Astrocyte of the spinal cord (primary cell): ENCODE measurements at places on chromosomes 1 and 21.

DNA sequence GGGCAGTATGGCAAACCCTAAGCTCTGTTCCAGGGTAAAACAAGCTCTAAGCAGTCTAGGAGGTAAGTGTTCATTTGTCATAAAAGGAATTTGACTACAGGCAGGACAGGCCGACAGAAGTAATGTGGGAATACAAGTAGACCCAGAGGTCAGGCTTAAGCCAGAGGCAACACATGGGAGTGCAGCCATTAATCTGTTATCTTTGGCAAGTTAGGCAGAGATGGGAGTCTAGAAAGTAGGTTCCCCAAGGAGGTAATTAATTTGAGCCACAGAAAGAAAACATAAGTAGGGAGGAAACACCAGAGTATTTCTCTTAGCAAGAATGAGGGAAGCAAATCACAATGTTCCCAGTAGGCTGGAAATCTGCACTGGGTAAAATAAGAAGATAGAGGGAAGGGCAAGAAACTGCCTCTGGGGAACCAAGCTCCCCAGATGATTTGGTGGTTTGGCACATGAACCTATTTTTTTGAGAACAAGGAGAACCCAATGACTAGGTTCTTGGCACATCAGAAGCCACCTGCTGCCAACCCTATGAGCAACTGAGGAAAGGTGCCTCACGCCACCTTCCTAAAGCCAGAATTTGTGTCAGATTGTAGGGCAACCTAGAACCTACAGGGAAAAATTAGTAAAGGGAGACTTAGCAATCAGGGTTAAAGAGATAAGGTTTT, 636.4 kb upstream of the PLXNA2 start:
- peak; percentile 45 for DNase-seq

- no peak for DNase-seq
These were observed 47.3 kb downstream of the LYPLAL1 start for GRCh38 chr1:219220945-219221344.

GRCh38 chr1:3359756-3360440, 94.6 kb upstream of the ARHGEF16 start:
- no peak for DNase-seq

DNA sequence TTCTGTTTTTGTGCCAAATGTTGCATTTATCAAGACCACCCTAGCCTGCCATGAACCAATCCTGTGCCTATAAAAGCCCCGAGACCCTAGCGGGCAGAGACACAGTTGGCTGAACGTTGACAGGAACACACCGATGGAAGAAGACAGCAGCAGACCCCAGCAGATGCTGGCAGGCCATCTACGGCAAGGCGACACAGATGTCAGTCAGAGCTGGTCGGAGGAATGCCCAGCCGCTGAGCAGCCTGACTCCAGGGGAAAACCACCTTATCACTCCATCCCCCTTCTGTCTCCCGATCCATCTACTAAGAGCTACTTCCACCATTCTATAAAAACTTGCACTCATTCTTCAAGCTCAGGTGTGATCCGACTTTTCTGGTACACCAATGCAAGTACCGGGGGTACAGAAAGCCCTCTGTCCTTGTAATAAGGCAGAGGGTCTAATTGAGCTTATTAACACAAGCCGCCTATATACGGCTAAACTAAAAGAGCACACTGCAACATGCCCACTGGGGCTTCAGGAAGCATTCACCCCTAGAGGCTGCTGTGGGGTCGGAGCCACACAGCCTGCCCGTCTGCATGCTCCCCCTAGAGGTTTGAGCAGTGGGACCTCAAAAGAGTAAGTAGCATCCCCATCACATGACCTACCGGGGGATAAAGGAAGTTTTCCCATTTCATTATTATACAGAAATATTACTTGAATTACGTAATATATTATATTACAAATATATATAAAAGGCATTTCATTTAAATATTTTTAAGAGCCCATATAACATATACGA, 1156.3 kb upstream of the B3GALT2 start:
- DNase-seq = no peak

GRCh38 chr1:111505641-111506119, 2.2 kb upstream of the ADORA3 start:
- DNase-seq = no peak

DNA sequence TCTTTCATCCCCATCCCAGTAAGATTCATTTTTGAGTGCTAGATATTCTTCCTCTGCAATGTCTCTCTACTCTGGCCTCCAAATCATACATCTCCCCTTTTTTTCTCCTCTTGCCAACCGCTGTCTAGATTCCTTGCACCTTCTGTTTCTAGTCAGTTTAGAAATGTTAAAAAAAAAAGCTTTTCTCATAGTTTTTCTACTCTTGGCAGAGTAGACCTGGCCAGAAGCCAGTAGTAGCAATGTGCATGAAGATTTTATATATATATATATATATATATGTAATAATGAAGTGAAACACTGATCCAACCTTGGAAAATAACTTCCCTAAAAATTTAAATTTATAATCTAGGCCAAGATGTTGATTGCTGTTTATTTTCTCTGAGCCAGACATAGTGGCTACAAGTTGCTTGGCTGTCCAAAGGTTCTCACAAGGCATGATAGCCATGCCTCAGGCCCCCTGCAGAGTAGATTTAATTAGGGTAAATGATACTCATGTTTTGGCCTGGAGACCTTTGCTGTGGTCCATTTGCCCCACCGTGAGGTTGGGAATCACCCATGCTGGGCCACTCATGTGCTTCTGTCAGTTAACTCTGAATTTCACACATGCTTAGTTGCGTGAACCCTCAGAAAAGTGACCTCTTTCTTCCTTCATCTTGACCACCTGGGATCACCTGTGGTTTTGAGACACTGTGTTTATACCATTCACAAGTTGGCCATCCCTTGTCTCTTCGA, 103.4 kb upstream of the KCNE2 start:
- no peak for DNase-seq

DNA sequence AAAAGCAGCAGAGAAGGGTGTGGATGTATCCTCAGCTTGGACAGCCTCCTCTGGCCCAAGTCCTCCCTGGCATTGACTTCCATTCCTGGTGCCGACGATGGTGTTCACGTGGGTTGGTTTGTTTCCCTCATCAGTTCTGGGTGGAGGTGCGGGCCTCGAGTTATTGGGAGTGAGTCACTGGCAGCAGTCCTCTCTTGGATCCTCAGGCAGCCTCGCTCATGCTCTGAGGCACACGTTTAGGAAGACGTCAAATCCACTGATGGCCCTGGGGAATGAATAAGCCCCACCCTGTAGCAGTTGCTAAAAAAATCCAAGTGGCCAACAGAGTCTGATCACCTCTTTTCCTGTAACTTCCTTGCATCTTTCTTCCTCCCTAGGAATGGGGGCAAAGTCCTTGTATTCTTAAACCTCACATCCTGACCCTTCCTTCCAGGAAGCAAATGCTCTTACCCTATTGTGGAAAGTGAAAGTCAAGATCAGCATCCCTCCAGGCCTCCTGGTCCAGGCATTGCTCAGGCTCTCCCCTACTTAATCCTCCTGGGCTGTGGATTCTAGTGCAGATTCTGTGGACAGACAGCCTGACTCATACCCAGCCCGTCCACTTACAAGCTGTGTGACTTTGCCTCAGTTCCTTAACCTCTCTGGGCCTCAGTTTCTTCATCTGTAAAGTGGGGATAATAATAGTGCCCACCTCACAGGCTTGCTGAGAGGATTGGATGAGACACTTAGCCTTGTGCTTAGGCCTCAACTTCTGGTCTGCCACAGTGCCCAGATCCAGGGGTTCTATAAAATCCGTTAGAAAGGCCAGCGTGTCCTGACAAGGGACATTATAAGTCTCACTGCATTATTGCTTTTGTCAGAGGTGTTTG, 111.1 kb downstream of the TLR5 start:
- DNase-seq = peak; percentile 10

GRCh38 chr1:88035578-88035977, 648.5 kb upstream of the PKN2 start:
- DNase-seq = no peak

GRCh38 chr1:172960454-172961208, 90.1 kb downstream of the TNFSF18 start:
- DNase-seq = peak; percentile 50

DNA sequence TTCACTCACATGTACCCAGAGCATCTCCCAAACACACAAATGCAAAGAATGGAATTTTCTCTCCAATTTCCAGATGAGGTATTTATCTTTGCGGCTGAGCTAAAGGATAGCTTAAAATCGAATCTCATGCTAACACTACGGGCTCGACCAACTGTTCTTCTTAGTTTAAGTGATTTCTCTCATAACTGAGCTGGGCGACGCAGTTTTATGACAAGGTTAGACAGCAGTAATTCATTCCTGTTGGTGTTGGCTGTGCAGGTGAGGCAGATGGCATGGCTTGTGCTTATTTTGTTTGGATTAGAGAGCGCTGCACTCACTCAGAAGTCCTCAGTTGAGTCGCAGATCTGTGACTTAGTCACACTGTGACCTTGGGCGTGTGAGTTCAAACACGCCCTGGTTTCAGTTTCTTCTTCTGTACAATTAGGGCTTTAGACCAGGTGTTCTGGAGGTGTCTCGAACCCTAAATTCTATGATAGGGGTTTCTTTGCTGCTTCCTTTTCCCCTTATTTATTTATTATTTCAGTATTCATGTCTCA, 41.5 kb upstream of the MRPS6 start:
- DNase-seq = no peak

GRCh38 chr1:188043536-188044245, 1214.9 kb downstream of the PLA2G4A start:
- DNase-seq = peak; percentile 6

- DNase-seq = peak; percentile 57
These were observed 4.9 kb upstream of the SHISA4 start for GRCh38 chr1:201883786-201884185.

DNA sequence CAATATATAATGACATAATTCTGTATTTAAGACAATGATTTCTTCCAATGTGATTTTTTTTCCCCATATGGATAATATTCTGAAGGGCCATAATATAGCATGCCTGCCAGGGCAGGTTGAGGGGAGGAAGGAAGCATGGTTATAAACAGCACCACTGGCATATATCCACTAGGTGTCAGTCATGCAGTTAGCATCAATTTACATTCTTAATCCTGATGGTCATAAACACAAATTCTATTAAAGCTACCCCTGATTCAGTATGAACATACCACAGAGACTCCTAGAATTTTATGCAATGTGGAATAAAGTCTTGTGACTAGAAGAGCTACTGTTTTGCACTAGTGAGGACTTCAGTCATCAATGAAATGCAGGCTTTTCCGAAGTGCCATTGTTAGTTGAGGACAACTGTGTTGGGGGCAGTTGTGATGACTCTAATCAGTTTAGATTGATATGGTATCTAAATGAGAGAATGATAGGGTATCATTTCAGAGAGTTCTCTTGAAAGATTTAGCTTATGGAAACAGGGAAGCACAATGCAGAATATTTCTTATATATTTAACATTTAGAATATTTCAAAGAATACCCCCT, 342.7 kb upstream of the NR5A2 start:
- peak; percentile 73 for DNase-seq

- DNase-seq = no peak
These were observed 21.9 kb downstream of the S100A7 start for GRCh38 chr1:153438599-153438998.

- no peak for DNase-seq
These were observed 29.1 kb downstream of the B3GALT2 start for GRCh38 chr1:193157360-193157759.
